ENCODE measurements at places on chromosomes 4 and X. TPM values are rescaled to one million over a fixed set of nuclear protein-coding genes. Genes with fewer than 3 reads are reported as not detected.

Gene AFF2
- 1.3 TPM for total RNA-seq

Gene KCNIP4
- not detected for total RNA-seq

Gene CFAP99
- not detected for total RNA-seq

Gene SAGE1
- total RNA-seq = not detected
